ENCODE measurements at places on chromosomes 11 and 22.
A peak's percentile ranks its signal among the peaks of the same experiment; 100 is the strongest.

- DNase-seq: peak; percentile 38
Measured at GRCh38 chr11:130070846-130071200, 1.1 kb downstream of the APLP2 start.

GRCh38 chr11:47578524-47579494 is at the start of the genes KBTBD4 and NDUFS3:
TSS of gene KBTBD4 (minus strand) at chr11:47578970. CDS start at chr11:47578951, 19 bp downstream.
TSS of gene NDUFS3 (plus strand) at chr11:47579074. CDS start at chr11:47579092, 18 bp downstream.
- DNase-seq: peak; percentile 86

GRCh38 chr11:72039856-72040401 is 40.4 kb downstream of the NUMA1 start:
- DNase-seq: no peak

DNA sequence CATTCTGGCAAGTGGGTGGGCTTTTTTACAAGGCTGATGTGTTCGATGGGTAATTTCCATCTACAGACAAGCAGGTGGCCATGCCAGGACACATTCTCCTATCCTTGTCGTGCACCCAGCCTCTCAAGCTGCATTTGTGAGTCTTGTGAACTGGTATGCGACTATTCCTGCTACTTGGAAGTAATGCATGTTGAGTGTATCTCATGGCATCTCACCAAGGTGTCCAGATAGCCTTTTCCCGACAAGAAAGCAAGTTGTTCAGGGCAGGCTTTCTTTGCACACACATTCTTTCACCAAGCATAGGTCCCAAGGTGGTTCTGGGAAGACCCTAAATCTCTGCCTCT is 18.8 kb upstream of the SYT13 start:
- no peak for DNase-seq

- DNase-seq: no peak
Measured at GRCh38 chr11:68352591-68352990, 40.2 kb downstream of the LRP5 start.

- no peak for DNase-seq
Measured at GRCh38 chr11:94131718-94132115, 3.1 kb downstream of the PANX1 start.

Measured in trophoblast cell (in vitro differentiated cells and primary cell).